ENCODE measurements at places on chromosomes 3 and 15.

DNA sequence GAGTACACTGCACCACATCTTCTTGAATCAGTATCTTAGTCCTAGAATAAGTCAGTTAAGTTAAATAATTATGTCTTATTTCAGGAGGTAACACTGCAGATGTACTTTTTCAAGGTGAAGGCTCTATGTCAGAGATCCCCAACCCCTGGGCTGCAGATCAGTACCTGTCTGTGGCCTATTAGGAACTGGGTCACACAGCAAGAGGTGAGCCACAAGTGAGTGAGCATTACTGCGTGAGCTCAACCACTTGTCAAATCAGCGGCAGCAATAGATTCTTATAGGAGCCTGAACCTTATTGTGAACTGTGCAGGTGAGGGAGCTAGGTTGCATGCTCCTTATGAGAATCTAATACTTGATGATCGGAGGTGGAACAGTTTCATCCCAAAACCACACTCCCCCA lies 851.9 kb upstream of the ALCAM start:
- DNase-seq: no peak

GRCh38 chr15:68333775-68334470 lies 56.4 kb downstream of the FEM1B start:
- no peak for DNase-seq

DNA sequence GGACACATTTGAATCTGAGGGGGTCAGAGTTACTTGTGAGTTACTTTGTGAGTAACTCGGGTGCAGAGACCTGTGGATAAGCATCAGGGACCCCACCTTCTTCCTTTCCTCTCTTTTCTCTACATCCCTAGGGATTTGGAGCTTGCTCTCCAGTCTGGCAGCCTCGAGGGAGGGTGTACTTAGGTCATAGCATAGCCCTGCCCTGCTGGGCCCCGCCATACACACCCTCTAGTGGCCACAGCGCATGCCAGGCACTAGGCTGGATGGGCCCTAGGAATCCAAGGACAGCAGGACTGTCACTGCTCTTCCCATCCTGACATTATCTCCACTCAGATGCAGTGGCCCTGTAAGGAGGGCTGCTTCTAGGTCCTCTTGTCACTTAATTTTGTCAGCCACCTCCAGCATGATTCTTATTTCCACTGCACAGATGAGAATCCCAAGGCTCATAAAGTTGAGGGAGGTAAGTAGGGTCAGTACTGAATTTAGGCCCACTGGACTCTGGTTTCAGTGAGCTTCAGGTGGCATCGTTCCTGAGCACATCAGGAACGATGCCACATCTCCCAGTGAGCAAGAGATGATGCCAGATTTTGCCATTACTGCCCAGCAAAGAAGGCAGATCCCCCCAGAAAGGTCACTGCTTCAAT lies 3.6 kb upstream of the SMAD6 start:
- DNase-seq: no peak

DNA sequence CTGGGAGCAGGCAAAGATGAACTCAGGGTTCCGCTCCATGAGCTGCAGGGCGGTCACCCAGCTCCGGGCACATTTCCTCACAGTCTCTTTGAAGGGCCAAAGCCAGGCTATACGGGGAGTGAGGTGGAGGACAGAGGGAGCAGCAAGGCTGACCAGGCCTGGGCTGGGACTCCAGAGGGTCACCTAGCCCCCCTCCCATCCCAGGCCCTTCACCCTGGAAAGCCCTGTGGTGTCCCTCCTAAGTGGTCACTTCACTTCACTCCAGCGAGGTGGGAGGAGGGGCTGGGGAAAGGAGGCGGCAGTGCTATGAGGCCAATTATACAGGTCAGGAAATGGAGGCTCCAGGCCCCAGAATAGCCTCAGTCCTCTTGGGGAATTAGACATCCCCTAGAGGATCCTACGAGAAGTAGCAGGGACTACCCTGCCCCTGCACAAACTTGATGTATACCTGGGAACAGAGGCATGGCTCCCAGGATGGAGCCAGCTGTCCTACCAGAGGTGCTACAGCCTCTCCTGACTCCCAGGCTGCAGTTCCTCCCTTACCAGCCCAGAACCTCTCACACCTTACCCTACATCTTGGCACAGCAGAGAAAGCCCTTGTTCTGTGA lies 5.7 kb downstream of the MAN2C1 start:
- no peak for DNase-seq

GRCh38 chr3:15551902-15552301 lies 30.4 kb upstream of the COLQ start:
- DNase-seq: no peak

DNA sequence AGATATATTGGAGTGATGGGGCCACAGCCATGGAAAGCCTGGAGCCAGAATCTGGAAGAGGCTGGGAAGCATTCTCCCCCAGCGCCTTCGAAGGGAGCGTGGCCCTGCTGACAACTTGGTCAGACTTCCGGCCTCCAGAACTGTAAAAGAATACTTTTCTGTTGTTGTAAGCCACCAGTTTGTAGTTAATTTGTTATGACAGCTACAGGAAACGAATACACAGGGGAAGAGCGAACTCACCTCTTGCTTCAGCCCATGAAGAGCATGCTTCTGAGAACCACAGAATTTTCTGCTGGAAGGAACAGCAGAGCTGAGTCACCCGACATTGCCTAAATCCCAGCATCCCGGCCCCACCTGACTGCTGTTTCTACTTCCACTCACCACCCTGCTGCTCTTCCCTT lies 501.7 kb downstream of the SHQ1 start:
- DNase-seq: no peak

DNA sequence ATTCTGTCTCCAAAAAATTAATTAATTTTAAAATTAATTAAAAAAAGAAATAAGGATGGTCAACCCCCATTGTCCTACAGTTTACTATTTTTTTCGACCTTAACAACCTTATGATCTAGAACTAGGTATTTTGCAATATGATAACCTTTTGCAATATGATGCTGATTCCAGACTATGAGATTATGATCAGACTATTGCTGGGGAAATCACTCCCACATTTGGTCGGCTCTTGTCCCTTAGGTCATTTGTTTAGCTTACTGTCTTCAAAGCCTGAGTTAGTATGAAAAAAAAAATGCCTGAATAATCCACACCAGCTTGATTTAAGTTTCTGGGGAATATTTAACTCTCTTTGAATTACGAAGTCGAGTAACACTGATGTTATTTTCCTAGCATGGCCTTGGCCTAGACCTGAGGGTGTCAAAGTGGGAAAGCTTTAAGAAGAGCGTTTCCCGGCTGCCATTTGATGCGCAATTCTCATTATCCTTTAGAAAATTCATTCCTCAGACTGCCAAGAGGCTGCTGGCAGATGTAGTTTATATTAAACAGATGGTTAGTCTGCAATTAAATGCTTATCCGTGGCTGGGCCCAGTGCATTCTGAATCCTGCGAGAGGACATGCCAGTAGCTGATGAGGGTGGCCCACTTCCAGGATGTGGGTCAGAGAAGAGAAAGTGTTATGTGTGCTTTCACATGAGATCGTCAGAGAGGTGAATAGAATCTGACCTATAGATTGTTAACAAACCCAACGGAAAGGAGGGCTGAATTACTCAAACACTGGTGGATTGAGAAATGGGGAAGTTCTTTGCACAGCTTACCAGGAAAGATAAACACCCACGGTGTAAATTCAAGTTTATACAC lies 496.0 kb upstream of the THBS1 start:
- no peak for DNase-seq

DNA sequence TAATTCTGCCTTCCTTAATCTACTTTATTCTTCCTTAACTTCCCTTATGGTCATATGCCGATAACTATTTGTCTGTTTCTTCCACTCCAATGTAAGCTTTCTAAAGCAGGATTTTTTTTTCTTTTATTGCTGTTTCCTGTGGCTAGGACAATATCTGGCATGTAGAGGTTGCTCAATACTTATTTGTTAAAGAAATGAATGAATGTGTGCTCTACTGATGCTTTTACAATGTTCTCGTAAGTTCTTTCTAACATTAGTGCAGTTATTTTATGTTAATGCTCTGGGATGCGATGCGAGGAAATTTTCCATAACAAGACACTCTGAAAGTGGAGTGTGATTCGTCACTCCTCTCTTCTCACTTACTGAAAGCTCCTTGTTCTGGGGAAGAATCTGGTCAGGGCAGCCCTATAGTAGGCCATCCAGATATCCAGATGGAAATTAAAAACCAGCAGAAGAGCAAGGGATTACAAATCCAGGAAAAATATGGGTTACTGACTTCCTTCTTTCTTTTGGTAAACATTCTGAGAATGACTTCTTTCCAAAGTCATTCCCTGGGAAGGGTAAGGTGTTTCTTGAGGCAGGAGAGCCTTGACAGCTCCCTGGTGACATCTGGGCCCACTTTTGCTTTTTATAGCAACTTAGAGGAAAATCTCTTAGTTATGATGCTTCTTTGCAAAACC lies 420.4 kb downstream of the PDCD6IP start:
- no peak for DNase-seq

DNA sequence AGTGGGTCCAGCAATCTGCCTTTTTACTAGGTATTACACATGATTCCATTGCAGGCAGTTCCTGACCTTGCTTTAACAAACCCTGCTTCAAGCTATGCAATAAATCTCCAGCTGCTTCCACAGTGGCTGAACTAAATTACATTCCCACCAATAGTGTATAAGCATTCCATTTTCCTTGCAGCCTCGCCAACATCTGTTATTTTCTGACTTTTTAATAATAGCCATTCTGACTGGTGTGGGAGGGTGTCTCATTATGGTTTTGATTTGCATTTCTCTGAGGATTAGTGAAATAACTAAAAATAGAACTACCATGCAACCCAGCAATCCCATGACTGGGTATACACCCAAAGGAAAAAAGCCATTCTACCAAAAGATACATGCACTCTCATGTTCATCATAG lies 36.4 kb upstream of the DNAJC13 start:
- DNase-seq: no peak

- DNase-seq: no peak
These were observed 41.6 kb downstream of the WNT5A start for GRCh38 chr3:55445551-55445950.

- DNase-seq: no peak
These were observed 3.4 kb upstream of the CLN6 start for GRCh38 chr15:68232937-68233336.

DNA sequence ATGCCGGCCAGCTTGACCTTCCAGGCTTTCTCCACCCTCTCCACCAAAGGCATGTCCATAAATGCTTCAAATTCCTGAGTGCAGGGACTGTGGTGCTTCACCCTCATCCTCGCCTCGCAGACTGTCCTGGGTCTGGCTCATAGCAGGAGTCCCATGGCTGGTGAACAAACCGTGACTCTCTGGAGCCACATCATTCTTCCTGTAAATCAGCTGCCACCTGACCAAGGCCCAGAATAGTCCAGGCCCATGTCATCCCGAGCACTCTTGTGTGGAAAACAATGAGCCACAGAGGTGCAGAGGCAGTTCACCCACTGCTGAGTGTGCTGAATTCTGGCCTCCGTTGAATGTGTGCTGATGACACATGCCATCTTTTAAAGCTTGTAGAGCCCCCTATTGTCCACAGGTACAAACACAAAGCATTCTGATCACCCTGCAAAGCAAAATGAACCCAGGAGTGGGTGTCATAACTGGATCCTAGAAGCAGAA lies 68.6 kb downstream of the ABHD5 start:
- no peak for DNase-seq

DNA sequence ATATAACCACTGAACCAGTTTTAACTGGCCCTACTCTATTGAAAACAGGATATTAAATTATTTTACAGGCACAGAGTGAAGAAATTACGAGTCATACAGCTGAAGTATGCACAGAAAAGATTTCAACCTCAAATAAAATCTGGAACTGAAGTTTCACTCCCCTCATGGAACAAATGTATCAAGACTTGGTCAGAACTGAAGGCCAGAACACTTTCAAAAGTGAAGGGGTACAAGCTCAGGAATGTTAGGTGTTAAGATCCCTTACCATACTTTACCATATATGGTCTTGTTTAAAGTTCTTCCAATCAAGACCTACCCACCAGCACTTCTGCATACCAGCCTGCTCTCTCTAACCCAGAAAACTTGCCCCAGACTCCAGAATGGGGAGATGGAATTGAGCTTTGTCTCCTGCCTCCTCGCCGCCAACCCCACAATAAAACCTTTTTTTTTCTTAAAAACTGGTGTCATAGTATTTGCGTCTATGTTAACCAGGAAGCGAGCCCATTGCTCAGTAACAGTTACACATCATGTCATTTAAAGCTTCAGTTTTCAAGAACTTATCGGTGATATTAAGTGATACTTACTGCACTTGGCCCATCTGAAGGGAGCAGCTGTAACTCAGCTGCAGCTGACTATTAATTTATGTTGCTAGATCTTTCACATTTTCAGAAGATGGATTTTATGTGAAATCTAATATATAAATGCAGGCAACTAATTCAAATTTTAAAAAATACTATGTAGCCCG lies 59.9 kb downstream of the OXSM start:
- no peak for DNase-seq

GRCh38 chr15:45714590-45715488 lies 80.0 kb downstream of the SQOR start:
- no peak for DNase-seq

DNA sequence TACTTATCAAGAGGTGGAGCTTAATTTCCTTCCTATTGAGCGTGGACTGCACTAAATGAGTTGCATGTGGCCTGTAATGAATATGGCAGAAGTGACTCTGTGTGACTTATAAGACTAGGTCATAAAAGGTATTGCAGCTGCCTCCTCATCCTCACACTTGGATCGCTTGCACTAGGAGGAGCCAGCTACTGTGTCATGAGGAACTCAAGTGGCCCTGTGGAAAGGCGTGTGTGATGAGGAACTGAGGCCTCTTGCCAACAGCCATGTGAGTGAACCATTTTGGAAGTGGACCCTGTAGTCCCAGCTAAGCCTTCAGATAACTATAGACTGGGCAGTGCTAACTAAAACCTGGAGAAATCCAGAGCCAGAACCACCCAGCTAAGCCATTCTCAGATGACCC lies 7.1 kb upstream of the SLC30A4 start:
- DNase-seq: no peak

DNA sequence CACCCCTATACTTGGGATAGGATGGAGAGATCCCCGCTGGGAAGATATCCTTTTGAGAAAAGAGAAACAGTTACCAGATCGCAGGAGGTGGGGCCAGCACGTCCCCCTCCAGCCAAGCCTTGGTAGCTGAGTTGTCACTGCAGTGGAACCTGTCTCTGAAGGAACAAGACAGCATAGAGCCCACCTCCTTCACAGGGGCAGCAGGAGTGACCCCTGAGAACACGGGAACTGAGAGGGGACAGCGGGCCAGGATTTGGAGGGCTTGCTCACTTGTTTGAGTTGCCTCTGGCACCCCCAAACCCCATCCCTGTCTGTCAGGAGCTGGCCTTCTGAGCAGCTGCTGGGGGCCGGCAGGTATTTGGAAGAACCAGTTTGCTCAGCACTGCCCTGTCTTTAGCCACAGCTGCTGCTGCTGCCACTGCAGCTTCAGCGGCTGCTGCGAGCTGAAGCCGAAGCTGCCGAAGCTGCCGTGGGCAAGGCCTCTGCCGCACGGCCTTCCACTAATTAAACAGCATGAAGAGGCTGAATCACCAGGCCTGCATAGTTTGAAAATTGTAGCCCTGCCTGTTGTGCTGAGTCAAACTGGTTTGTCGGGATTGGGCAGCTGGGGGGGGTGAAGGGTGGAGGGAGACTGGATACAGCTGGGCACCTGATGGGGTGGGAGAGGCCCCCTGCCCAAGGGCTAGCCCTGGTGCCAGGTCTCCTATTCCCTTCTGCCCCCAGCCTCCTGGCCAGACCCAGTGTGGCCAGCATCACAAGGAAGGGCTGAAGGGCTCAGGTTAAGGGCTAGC lies 4.0 kb downstream of the EPHB3 start:
- DNase-seq: no peak
